ENCODE measurements at places on chromosomes 12 and 14. TPM values are rescaled to one million over a fixed set of nuclear protein-coding genes. Genes with fewer than 3 reads are reported as not detected.

Gene LMNTD1
- 0.80 TPM for polyA plus RNA-seq

Gene SNRNP35
- polyA plus RNA-seq: not detected

Gene GPR65
- not detected for polyA plus RNA-seq

Gene TAS2R7
- polyA plus RNA-seq: not detected

Gene C3AR1
- 5.3 TPM for polyA plus RNA-seq

Gene TAS2R30
- polyA plus RNA-seq: not detected

Gene KRT3
- 0.77 TPM for polyA plus RNA-seq

Gene KRT72
- 0.12 TPM for polyA plus RNA-seq

Gene RNASE3
- polyA plus RNA-seq: not detected

Gene DNAJC22
- polyA plus RNA-seq: 0.10 TPM

Gene SYT1
- 2.2 TPM for polyA plus RNA-seq

Gene OR11H12
- polyA plus RNA-seq: not detected

Measured in muscle of arm (tissue), 14 donors.